ENCODE measurements at places on chromosomes 7 and 10.

- DNase-seq, result no peak
Measured at GRCh38 chr7:73330772-73331171, 2.8 kb downstream of the FKBP6 start.

GRCh38 chr7:98352621-98353020 lies 48.3 kb downstream of the BAIAP2L1 start:
- DNase-seq, result no peak

GRCh38 chr7:155865830-155866525 lies 53.7 kb upstream of the SHH start:
- DNase-seq, result no peak

GRCh38 chr10:25076506-25077177 lies 60.2 kb downstream of the THNSL1 start:
- no peak for DNase-seq

DNA sequence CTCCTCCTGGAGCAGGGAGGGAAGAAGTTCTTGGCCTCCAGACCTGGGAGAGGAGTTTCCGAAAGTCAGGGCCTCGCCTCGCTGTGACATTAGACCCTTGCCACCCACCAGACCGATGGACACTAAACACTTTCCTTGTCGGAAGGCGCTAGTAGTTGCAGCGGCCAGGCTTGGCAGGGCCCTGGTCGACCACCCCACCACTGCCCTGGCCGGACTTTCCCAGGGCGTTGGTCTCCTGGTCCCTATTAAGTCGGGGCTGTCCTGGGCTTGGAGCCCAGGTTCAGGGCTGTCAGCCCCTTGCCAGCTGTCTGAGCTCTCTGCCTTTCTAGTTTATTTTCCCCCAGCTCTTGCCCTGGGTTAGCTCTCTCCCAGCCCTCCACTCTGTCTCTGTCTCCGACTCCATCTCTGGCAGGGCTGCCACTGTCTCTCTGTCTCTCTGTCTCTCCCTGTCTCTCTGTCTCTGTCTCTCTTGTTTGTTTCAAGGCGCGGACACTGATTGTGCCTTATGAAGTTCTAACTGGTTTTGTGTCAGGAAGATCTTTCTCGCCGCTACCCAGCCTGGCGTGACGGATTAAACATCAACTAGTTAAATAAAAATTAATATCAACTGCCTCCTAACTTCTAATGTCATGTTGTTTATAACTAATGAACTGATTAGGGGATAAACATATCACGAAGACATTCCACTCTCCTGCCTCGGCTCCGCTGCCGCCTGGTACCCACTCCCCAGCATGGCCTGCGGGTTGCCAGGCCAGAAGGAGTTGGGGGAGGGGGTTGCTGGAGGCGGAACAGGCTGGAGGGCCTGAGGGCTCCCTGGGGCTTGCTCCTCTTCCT lies 13.8 kb upstream of the PAX2 start:
- DNase-seq, result no peak

DNA sequence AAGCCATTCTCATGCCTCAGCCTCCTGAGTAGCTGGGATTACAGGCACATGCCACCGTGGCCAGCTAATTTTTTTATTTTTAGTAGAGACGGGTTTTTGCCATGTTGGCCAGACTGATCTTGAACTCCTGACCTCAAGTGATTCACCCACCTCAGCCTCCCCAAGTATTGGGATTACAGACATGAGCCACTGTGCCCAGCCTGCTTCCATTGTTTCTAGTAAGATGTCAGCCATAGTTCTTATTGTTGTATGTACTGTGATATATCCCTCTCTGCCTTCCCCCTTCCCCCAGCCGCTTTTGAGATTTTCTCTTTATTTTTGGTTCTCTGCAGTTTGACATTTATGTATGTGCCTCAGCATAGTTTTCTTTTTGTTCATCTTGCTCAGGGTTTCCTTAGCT lies 87.9 kb upstream of the KLF14 start:
- no peak for DNase-seq

DNA sequence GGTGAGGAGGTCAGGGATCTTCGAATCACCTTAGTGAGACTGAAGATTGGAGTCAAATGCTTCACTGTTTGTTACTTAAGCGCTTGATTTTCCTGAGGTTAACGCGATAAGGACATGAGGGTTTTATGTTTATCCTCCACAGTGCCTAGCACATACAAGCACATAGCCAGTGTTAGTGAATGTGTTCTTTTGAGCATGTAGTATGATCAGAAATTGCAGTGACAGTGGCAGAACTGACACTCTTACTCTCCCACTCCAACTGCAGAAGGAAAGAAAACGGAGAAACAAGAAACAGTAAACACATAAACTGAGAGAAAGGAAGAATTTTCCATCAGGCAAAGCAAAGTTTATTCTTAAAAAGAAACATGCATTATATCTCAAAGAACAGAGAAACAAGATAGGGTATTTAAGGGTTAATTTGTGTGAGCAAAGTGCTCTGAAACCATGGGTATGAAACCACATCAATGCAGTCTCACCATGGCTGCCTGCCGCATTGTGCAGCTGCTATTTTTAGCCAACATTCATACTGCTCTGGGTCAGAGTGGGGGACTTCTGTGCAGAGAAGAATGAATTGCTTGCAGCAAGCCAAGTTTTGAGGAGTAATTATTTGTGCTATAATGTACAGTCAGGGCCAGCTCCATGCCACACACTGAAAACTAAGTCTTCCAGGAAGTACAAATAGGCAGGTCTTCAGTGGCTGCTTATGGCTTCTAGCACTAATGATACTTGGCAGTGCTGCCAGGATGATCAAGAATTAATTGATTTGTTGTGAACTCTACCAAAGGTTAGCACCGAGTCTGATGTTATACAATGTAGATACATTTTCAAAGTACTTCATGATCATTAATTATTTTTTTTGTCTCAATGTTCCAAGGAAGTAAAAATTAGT lies 152.0 kb downstream of the MACC1 start:
- DNase-seq, result no peak

DNA sequence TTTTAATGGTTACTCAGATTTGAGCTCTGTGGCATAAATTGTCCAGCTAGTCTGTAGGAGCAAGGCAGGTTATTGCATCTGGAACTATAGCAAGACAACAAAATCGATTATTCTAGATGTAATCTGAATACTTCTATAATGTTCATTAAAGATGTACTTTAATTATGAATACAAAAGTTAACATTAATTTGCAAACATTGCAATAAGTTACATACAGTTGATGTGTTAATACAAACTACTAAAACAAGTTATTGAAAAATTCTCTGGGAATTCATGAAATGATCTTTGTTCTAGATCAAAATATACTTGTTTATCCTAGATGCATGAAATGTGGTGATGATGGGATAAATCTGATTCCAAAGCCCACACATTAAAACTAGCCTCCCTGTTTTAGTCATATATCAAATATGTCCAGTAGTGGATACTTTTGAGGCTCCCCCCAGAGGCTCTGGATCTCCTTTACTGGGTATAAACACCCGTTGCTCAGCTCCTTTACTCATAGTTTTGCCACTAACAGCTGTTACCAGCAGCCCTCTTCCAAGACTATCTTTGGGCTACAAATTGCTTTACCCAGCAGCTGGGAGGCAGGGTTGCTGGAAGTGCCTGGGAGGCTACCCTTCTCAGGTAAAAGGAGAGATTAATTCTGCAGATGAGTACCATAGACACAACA lies 78.1 kb downstream of the ARL4A start:
- no peak for DNase-seq
